ENCODE measurements at places on chromosomes 3 and 15.

- DNase-seq = no peak
These were observed 9.7 kb downstream of the SLTM start for GRCh38 chr15:58923696-58924300.

DNA sequence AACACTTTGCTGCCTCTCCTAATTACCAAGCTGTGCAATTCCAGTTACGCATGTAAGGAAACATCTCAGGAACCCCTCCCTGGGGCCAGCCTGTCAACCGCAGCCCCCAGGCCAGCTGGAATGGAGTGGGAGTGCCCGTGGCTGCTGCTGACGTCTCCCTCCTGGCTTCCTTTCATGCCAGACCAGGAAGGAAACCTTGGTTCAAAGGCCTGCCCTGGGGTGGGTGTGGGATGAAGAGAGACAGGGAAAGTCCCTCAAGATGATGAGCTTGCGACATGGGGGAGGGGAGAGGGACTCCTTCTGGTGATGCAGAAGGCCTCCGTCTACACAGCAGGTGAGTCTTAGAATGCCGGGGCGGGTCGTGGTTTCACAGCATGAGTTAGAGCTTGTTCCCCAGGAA lies 11.4 kb upstream of the CYP11A1 start:
- DNase-seq = no peak

DNA sequence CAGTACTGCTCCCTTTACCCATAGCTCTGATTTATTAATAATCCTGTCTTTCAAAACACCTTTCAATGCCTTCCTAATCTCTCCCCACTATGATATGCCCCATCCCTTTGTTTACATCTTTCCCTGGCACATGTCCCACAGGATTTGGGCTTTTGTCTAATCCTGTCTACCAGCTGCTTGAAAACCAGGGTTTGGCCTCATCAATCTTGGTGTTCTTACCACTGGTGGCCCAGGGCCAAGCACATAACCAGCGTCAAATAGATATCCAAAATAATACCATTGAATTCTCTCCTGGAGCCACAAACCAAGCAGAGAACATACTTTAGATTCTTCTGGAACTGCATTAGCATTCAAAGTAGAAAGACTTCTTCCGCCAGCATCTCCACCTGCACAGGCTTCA lies 104.8 kb upstream of the PPP2R3A start:
- no peak for DNase-seq

DNA sequence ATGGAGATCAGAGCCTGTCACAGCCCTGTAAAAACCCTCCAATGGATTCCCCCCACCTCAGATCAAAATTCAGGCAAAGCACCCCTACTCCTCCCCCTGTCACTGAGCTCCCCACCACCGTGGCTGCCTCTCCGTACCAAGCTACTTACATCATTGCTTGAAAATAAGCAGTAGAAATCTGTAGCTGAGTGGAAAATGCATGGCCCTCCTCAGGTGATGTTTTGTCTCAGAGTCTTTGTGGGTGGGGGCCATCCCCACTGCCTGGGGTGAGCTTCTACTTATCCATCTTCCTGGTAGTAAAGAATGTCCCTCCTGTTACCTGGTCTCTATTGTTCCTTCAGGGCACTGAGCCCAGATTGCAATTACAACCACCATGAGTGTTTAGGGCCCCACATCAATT lies 34.5 kb downstream of the SLCO2A1 start:
- DNase-seq = no peak

DNA sequence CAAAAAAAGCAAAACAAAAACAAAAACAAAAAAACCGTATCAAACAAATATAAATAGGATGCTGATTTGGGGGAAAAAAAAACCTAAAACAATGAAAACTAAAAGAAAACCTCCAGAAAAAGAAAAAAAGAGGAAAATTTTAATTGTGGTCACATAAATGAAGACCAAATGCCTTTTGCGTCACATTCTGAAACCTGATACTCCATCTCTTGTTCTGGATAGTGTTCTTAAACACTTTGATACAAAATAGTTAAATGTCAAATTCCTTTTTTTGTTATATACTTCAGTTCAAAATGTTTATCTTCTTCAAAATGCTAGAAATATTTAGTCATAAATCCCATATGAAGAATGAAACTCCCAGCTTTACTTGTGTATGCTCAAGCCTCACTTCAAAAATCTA lies 31.0 kb downstream of the COPS2 start:
- DNase-seq = no peak

DNA sequence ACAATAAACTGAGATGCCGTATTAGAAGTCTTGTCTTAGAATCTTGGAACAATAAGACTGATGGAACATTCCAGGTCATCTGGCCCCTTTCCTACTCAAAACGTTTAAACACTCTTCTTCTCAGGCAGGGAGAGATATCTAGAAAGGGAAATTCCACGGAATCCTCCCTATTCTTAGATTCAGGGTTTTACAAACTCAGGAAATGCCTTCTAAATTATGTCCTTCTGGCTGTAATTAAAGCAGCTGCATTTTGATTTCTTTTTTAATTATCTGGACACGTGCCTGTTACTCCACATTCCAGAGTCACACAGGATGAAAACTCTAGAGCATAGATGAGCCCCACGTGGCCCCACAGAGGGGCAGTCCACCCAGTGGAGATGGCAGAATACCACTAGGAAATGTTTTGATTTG lies 41.5 kb upstream of the MTMR10 start:
- no peak for DNase-seq

- no peak for DNase-seq
These were observed 71.7 kb upstream of the SNRK start for GRCh38 chr3:43214616-43215015.

DNA sequence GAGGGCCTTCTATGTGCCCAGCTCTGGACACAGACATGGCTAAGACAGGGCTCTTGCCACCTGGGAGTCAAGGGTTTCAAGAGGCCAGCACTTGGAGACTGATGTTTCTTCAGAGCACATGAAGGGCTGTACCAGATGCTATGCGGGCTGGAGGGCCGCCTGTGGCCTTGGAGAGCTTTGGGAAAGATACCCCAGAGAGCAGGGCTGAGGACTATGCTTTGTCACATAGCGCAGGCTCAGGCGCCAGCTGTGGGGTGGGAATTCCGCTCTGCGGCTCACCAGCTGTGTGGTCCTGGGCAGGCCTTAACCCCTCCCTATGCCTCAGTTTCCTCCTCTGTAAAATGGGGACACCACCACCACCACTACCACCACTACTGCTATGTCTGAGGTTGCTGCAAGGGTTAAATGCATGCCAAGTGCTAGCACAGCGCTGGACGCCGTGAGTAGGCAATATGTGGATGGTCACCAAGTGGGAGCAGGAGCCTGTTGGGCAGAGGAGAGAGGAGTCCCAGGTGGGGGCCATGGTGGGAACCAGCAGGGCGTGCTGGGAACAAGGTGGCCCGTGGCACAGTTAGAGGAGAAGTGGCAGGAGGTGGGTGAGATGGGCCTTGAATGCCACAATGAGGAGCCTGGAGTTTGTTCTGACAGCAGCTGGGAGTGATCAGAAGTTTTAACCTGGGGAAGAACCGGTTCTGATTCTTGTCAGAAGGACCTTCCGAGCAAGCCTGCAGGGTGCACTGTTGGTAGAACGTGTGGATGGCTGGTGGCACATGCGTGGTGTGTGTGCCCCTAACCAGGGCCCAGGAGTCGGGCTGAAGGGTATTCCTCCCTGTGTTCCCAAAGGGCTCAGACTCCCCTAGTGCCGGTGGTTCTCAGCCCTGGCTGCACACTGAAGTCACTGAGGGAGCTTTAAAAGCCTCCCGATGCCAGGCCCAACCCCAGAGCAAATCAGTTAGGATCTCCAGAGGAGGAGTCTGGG lies 41.7 kb downstream of the FEM1B start:
- DNase-seq = no peak

GRCh38 chr15:69921626-69922619 lies 175.8 kb downstream of the TLE3 start:
- no peak for DNase-seq

DNA sequence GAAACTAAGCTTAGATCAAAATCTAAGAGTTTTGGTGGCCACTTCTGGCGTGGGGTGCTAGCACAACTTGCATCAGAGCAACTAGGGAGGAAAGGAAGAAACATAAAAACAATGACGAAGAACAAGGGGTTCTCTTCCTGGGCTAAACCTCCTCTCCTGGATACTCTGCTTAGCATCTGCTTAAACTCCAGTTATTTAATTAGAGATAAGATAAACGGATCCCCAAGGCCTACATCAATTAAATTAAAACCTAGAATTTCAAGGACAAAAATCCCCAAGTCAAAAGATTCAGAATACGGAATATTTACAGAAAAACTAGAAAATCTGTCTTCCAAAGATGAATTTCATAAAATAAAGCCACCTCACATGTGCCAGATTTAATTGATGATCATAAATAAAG lies 281.9 kb downstream of the SHOX2 start:
- no peak for DNase-seq

- DNase-seq = no peak
These were observed 59.6 kb upstream of the CASR start for GRCh38 chr3:122123850-122124249.

DNA sequence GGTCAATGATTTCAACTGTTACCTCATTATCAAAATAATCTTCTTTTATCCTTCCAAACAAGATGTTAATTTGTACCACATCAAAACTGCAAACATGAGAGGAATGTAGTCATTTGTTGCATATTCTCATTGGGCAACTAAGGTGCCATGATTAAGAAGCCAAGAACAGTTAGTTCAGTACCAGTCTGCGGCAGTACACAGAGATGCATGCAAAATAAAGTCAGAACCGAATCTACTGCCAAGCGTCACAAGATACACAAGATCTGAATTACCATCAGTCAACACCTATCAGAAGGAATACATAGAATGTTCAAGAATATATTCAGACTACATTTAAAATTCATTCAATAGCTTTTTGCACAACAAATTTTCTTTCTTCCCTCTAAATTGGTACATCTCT lies 127.6 kb upstream of the SPATA12 start:
- DNase-seq = no peak

DNA sequence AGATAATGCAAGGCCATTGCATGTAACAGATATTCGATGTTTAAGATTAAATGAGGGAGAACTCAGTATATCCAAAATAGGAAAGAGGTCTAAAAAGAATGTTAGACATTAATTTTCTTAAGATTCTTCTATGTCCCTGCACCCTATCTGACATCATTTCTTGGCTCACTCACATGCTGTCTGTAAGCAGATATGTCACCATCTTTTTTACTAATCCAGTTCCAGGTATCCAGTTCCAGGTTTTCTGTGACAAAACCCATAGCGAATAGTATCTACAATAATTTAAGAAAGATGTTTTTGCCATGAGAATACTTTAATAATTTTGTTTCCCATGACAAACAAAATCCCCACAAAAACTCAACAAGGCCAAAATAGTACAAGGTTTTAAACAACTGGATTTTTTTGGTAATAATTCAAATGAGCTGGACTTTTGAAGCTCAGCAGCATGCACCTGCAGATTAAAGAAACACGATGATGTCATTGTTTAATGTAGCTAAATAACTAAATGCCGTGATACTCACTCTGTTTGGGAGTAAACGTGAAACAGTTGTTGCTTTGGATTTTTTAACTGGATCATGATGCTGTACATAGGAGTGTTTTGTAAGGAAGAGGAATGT lies 867.6 kb downstream of the EPHA3 start:
- DNase-seq = no peak

DNA sequence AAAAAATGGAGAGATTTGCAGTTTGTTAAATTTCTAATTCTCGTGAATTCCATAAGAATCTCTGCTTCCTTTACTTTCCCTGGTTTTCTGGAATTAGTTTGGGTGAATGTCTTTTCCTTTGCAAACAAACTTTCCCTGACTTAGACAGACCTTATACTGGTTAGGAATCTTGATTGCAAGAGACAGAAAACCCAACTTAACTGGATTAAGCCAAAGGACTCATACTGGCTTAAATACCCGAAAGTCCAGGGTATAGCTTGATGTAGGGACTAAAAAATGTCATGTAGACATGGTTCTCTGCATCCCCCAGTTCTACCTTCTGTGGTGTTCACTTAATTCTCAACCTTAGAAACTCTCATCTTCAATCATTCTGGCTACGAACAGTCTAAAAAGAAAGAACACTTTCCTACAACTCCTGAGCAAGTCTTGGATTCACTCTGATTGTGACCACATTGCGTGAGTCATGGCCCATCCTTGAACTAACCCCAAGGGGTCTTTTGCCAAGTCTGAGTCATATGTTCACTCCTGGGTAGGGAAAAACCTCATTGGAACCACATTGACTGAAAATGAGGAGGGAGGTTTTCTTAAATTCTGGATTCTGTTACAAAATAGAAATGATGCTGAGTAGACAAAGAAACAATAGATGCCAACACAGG lies 136.0 kb upstream of the DAZL start:
- DNase-seq = no peak

GRCh38 chr3:154690413-154690812 lies 260.4 kb upstream of the GPR149 start:
- DNase-seq = peak; percentile 2

DNA sequence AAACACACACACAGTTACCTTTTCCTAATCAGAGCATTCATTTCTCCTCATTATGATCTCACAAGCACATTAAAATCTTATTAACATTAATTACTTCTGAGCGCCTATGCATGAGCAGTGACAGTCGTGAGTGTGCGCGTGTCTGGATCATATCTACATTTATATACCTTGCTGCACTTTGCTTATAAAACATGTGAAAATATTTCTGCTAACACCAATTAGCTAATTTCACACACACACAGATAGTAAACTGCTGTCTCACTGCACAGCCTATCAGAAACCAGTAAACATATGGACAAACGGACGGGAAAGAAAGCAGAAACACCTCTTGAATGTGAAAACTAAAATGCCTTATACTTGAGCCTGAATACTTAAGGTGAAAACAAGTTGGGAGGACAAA lies 64.8 kb downstream of the ZBTB20 start:
- DNase-seq = no peak

- DNase-seq = no peak
These were observed 45.7 kb downstream of the TPRA1 start for GRCh38 chr3:127544803-127545201.

DNA sequence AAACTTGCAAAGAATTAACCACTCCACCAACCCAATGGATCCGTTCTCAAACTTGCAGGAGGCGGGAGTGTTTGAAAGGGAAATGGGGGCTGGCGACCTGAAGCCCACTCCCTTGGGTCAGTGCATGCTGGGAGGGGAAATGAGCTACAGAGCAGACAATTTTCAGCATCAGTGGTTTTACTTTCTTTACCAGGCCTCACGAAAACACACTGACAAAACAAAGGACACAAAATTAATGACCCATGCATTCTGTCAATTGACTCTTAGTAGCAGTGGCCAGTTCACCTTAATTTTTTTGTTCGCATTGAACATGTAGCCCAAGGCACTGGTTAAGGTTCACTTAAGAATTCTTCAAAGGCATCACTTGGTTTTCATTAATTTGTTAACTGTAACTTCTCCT lies 413.5 kb downstream of the MECOM start:
- no peak for DNase-seq
